Fibroblast of lung (primary cell): ENCODE measurements at places on chromosomes 16 and 17. TPM values are rescaled to one million over a fixed set of nuclear protein-coding genes. Genes with fewer than 3 reads are reported as not detected.

GRCh38 chr17:1512351-1512750, 4.1 kb downstream of the INPP5K start:
- no peak for DNase-seq

DNA sequence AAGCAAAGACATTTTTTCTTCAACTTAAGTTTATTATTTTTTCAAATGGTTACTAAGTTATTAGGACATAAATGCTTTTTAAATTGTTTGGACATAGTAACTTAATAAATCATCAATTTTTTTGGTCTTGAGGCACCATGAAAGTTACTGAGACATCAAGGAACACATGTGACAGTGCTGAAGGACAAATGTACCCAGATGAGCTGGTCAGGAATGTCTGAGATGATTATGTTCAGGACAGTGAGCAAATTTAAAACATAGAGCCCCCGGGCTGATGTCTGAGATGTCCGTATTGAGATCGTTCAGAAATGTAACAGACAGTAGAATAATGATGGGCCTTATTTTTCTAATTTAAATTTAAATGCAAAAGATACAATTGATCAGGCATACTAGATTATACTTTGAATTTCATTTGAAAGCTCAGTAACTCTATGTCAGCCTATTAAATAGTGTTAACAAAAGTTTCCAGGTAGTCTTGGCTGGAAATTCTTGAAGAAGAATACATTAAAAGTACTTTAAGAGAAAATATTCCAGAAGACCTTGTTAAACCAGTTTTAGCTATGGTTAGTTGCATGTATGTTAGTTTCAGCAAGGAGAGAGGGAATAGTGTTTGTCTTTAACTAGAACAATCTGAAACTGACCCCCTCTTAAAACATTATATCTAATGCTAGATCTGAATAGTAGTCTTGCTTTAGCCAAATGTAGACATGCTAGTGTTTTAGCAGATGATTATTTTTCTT, 36.4 kb downstream of the SEC14L1 start:
- no peak for DNase-seq

DNA sequence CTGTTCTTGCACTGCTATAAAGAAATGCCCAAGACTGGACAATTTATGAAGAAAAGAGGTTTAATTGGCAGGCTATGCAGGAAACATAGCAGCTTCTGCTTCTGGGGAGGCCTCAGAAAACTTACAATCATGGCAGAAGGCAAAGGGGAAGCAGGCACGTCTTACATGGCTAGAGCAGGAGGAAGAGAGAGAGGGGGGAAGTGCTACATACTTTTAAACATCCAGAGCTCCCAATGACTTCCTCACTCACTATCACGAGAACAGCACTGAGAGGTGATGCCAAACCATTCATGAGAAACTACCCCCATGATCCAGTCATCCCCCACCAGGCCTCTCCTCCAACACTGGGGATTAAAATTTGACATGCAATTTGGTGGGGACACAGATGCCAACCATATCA, 13.3 kb downstream of the WFIKKN2 start:
- no peak for DNase-seq

Gene PHOSPHO1
- under 0.01 and 0.17 TPM in 2 replicates for total RNA-seq

DNA sequence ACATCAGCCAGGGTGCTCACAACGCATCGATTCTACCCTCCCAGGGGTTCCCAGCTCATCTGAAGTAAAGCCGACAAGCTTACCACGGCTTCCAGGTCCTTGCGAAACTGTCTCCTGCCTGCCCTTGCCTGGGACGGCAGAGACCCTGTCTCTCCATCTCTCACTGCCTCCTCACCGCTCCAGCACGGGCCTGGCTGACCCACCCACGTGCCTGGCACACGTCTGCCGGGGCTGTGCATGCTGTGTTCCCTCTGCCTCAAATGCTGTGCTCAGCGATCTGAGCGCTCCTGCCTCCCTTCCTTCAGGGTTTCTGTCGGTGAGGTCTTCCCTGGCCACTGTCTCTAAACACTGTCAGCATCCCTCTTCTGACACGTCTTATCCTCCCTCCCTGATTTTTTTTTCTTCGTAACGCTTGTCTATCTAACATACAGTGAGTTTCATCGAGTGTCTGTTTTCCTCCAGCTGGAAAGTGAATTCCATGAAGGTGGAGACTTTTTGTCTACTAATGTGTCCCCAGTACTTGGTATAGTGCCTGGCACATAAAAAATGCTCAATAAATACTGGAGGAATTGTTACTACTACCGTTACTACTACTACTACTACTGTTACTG, 208.4 kb downstream of the IRF8 start:
- no peak for DNase-seq

Gene ATP2A3
- 5.9 and 12.4 TPM in 2 replicates for total RNA-seq

- no peak for DNase-seq
Observed at GRCh38 chr17:50314456-50315011, 31.4 kb upstream of the XYLT2 start.

Gene GALR2
- total RNA-seq: not detected in 2 replicates

DNA sequence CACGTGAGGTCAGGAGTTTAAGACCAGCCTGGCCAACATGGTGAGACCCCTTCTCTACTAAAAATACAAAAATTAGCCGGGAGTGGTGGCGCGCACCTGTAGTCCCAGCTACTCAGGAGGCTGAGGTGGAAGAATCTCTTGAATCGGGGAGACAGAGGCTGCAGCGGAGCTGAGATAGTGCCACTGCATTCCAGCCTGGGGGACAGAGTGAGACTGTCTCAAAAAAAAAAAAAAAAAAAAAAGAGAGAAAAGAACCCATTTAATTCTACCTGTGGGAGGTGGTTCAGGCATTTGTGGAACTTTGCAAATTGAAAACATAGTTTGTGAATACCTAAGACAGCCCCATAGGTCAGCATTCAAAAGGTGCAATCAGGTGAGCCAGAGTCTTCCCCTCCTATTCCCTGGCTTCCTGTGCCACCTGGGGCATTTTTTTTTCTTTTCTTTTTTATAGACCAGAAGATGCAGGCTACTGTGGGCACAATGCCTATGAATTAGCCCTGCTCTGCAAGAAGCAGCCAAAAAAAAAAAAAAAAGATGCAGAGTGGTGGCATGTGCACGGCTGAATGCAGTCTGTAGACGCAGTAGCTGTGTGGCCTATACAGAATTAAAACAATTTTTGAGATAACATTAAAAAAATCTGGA, 9.1 kb upstream of the SOCS3 start:
- no peak for DNase-seq

DNA sequence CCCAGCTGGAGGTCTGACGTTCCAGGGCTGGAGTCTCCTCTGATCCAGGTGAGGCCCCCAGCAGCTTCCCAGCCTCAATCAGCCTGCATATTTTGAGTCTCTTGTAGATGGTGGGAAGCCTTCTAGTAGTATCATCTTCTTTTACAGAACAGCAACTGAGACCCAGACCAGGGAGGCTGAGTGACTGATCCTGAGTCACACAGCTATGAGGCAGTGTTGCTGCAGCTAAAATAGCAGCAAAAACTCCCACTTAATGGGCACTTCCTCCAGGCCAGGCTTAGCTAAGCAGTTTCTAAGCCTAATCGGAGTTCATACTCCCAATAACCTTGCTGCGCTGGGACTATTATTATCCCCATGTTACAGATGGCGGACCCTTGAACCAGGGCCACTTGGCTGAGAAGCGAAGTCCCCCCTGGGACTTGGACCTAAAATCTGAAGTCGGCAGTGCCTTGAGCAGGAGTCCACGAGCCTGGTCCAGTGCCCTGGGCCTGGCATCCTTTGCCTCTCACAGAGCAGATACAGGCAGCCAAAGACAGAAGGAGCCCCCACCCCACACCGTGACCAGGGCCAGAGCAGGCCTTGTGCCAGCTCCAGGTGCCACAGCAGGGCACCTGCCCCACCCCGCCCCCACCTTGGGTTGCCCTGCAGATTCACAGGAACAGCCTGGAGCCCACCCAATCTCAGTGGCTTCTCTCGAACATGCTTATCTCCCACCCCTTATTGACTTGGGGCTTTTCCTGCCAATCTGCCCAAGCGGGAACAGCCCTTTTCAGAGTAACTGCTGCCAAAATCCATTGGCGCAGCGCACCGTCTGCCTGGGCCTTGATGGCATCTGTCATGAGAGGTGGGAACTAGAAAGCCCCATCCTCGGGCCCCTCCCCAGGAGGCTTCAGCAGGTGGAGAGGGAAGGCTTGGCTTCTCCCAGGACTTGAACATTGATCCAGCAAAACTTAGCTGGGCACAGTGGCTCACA, 65.1 kb downstream of the SOCS1 start:
- no peak for DNase-seq

Gene SLC38A8
- not detected in 2 replicates for total RNA-seq

DNA sequence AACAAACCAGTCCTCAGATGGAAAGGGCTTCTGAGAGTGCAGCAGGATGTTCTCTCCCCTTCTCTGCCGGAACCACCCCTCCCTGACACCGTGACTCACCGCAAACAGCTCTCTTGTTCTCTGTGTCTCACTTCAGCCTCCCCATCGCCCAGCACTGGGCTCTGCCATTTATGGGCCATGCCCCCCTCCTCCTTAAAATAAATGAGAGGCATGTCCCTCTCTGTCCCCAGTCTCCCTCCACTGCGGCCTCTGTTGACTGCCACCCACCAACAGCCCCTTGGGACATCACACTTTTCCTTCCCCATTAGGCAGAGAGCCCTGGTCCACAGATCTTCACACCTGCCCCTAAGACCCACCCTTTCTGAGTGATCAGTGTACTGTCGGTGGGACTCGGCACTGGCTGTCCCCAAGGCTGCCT, 6.3 kb downstream of the CCDC102A start:
- DNase-seq: peak; percentile 58

- peak; percentile 84 for DNase-seq
Observed at GRCh38 chr16:4506450-4506849, 30.3 kb downstream of the HMOX2 start.

- peak; percentile 15 for DNase-seq
Observed at GRCh38 chr16:46974352-46974751, 878 bp upstream of the DNAJA2 start.

GRCh38 chr17:36816214-36816906, 120.9 kb upstream of the LHX1 start:
- no peak for DNase-seq

GRCh38 chr16:24116046-24116776, 139.9 kb upstream of the CACNG3 start:
- DNase-seq: no peak

DNA sequence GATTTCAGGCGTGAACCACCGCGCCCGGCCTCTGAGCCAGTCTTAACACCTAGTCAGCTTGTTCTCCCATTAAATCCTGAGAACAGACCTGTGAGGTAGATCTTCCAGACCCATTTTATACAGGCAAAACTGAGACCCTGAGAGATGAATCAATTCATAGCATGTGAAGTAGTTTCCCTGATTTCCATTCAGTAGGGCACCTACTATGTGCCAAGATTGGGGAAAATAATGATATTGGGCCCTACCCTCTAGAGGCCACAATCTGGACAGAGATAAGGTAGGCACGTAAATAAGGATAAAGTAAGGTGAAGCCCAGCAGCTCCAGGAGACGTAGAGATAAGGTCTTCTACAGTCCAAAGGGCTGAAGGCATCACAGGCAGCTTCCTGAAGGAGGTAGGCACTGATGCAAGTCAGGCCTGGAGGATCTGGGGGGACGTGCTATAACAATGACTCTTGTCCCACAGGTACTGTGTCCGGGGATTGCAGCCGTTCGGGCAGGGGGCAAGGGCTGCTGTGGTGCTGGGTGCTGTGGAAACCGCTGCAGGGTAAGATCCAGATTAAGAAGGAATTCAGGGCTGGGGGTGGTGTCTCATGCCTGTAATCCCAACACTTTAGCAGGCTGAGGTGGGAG, 5.7 kb downstream of the VMO1 start:
- no peak for DNase-seq

- DNase-seq: no peak
Observed at GRCh38 chr16:14283786-14284185, 212.7 kb downstream of the MRTFB start.

Gene KIF18B
- under 0.01 and 0.99 TPM in 2 replicates for total RNA-seq

Gene BCO1
- under 0.01 and 0.26 TPM in 2 replicates for total RNA-seq

DNA sequence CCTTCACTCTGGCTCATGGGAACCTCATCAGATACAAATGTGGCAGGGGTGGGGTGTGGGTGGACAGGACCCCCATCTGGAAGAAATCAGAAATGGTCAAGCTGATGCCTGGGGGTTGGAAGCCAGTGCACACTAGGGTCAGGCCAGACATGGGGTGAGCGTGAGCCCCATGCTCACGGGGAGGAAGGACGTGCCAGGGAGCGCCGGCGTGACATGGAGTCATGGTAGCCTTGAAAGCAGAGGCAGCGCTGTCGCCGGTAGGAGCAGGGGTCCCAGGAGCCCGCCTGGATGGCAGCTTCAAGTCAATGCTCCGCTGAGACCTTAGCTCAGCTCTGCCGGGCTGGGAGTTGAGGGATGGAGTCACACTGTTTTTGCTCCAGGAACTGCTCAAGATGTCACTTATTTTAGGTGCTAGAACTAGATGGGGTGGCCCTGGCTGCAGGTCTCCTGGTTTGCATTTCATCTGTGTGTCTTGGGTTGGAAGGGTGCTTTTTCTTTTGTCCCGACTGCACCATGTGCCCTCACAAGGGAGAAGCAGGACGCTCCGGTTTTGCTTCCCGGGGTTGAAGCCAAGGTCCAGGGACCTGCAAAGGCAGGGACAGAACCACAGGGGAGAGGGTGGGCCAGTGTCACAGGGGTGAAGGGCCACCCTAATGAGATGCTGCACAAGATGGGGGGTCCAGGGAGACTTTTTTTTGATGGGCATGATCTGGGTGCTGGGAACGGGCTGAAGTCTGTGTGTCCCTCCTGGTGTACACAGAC, 51.4 kb downstream of the USP22 start:
- DNase-seq: no peak

DNA sequence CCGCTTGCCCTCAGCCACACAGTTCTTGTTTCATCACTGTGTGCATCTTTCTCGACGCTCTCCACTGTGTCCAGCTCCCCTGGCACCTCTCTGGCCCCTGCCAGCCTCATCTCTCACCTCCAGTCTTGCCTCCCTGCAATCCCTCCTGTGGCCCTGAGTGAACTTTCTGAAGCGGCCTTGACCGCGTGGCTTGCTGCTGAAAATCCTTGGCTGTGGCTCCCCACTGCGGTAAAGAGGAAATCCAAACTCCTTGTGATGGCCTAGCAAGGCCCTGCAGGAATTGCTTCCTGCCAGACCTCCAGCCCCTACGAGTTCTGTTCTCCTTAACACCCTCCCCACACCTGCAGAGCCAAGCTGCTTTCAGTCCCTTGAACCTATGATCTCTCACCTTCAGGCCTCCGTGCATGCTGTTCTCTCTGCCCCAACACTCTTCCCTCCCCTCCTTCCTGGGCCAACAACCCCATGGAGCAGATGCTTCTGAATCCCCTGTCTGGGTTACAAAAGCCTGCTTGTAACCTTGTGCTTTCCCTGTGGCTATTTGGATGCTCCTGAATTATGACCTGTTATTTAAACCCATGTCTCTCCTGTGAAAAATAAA, 33.6 kb upstream of the BRD7 start:
- DNase-seq: no peak

DNA sequence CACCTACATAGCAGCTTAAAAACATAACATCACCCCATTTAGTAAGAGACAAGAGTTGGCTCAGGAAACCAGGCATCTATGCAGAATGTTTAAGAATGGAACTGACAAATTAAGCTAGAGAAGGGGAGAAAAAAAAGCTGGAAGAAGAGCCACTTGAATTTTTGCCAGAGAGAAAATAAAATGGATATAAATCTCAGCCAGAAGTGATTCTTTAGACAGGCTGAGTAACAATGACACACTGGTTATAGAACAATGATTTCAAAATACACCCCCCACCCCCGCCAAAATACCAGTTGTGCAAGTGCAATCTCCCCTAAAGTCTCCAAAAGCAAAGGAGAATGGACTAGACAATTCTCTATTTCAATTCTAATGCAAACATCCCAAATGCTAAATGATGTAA, 22.4 kb downstream of the LSM12 start:
- DNase-seq: peak; percentile 51

- DNase-seq: no peak
Observed at GRCh38 chr17:30249460-30249859, 14.0 kb upstream of the SLC6A4 start.

Gene ABCC11
- under 0.01 and 0.17 TPM in 2 replicates for total RNA-seq

Gene MEIOC
- total RNA-seq: under 0.01 TPM in 1 of 2 replicates, not detected in the other

Gene INCA1
- total RNA-seq: 0.26 and 0.33 TPM in 2 replicates

Gene TMEM92
- total RNA-seq: under 0.01 TPM in 1 of 2 replicates, not detected in the other
